ENCODE measurements at places on chromosomes 4 and X.

GRCh38 chr4:158121161-158121579, 51.7 kb downstream of the GASK1B start:
- no peak for DNase-seq

GRCh38 chr4:71487344-71487920, 148.6 kb downstream of the SLC4A4 start:
- no peak for DNase-seq

- no peak for DNase-seq
Measured at GRCh38 chr4:30207389-30207788, 512.8 kb upstream of the PCDH7 start.

- DNase-seq = no peak
Measured at GRCh38 chr4:3781193-3781886, 15.2 kb downstream of the ADRA2C start.

GRCh38 chr4:145881989-145882388, 56.6 kb downstream of the ZNF827 start:
- DNase-seq = no peak

DNA sequence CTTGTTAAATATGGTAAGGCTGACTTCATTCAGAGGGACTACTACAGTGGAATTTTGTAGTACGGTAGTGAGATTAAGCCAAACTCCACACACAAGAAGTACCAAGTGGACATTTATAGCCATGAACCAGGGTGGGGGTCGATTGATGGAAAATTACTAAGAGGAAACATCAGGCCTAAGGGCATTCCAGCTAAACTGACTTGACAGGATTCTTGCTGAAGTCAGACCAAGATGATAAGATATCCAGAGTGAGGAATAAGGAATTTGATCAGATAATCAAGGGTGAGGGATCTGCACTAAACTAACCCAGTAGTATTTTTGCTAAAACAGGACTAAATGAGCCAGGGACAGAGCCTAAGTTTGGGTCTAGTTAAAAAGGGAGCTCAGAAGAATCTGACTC, 597.5 kb downstream of the RPA4 start:
- DNase-seq = no peak

- DNase-seq = no peak
Measured at GRCh38 chr4:68581383-68582338, 5.5 kb upstream of the UGT2B17 start.

DNA sequence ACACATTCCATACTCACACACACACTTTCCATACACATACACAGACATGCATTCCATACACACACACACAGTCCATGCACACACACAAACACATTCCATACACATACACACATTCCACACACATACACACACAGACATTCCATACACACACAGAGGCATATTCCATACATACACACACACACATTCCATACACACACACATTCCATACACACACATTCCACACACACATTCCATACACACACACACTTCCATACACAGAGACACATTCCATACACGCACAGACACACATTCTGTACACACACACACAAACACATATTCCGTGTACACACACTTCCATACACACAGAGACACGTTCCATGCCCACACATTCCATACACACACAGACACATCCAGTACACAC, 14.8 kb downstream of the LINC00632 start:
- DNase-seq = no peak

DNA sequence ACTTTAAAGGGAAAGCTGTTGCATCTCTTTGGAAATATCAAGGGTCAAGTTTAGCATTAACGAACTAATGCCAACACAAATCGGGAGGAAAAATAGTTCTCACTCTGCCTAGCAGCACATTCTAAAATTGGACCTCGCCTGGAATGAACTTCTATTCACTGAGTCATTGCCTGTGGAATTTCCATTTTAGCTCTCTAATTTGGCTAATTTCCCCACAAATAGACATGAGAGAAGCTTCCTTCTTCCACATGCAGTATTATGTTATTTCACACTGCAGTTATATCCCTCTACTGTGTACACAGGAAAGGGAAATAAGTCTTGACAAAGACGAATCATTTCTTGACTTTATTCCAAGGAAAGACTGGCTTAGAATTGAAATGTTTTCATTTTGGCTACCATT, 9.3 kb downstream of the ZXDA start:
- no peak for DNase-seq

- DNase-seq = no peak
Measured at GRCh38 chr4:72302981-72303704, 265.9 kb downstream of the ADAMTS3 start.

- DNase-seq = no peak
Measured at GRCh38 chr4:30802622-30803323, 82.6 kb downstream of the PCDH7 start.

GRCh38 chrX:153669174-153669890, 4.3 kb downstream of the PNCK start:
- no peak for DNase-seq

- no peak for DNase-seq
Measured at GRCh38 chr4:152010710-152011079, 249.9 kb upstream of the GATB start.

- DNase-seq = no peak
Measured at GRCh38 chr4:25310803-25311166, 1.8 kb upstream of the ZCCHC4 start.

DNA sequence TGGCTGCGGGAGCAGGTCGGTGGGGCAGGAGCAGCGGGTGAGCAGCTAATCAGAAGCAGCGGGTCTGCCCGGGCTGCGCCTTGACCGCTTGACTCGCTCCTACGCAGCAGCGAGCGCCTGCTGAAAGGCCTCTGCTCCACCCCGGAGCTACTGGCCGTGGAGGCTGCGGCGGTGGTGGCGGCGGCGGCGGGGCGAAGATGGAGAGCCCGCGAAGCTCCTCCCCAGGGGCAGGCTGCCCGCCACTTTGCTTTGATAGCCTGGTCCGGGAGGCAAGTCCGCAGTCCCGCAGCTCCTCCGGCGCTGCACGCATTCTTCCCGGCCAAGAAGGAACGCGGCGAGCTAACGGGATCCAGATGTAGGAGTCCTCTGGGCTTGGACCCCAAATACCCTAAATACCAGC, 36.7 kb downstream of the PJA1 start:
- DNase-seq = no peak

- no peak for DNase-seq
Measured at GRCh38 chrX:150455215-150455608, 92.1 kb downstream of the MAMLD1 start.

DNA sequence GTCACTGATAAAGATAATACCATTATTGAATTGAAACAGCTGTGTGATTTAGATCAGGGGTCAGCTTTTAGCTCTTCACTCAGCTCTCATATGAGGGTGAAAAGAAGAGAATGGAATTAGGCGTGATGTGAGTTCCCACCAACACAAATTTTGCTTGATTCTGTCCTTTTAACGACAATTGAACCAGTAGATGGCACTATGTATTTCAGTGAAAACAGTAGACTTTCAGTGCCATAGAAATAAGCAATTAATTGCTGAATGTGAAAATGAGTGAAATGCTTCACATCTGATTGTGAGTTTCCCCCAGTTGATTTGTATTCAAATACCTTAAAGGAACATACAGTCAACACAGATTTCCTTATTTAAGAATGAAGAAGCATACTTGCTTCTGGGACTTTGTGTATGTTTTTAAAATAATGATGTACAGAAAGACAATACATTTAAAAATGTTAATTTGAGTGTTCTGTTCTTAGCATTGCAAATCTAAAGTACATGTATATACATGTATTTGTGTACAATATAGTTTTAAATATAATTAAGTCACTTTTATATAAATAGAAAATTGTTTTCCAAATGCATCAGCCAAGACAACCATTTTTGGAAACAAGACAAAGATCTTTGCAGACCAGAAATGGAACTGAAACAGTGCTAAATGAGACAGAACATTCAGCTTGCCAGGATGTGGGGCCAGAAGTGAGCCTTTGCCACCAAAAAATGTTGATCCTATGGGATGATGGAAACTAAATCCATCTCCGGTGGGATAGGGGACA, 178.8 kb downstream of the SNCA start:
- no peak for DNase-seq

DNA sequence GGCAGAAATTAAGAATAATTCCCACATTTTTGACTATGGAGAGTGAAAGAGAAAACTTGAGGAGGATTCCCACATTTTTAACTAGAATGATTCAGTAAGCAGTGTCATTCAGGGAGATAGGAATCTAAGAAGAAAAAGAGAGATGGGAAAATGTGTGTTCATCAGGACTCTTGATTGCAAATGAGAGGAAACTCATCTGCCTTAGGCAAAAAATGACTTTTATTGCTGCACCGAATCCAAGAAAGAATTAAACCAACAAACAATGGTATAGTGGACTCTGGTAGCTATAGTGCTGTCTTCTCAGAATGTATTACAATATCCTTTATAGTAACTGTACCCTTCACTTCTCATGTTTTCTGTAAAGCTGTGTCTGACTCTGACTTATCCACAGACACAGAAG, 15.0 kb upstream of the TMEM144 start:
- no peak for DNase-seq

DNA sequence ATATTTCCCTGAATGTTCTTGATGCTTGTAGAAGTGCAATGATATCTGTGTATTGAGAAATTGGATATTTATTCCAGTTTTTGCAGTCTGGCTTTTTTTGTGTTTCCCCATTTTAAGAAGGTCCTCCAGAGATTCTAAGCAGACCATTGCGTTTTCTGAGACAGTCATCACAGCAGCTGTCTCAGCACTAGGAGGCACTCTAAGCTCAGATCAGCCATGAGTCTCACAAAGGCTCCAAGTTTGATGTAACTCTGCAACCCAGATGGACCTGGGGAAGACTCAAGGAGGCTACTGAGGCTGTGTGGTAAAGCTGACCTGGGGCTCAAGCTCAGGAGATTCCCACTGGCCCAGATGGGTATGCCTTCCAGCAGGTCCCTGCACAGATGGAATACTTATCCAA, 89.3 kb upstream of the CYLC1 start:
- no peak for DNase-seq

GRCh38 chr4:75841641-75842520, 60.4 kb downstream of the PPEF2 start:
- DNase-seq = no peak

- no peak for DNase-seq
Measured at GRCh38 chr4:182973511-182973911, 56.3 kb upstream of the DCTD start.

DNA sequence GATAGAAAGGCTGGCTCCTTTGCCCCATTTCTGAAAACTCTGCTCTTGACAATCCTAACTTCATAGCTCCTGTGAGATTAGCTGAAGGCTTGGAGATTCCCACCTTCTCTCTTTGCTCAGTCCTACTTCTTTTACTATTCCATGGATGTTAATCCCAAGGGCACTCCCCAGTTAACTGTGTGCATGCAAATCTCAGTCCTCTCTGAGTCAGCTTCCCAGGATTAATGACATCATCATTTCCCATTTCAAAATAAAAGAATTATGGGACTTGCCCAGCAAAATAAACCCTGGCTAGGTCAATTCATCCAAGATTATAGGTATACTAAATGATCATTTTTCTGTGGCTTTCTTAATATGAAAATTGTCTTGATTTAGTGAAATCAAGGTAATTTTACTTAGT, 328.6 kb upstream of the NR3C2 start:
- no peak for DNase-seq

DNA sequence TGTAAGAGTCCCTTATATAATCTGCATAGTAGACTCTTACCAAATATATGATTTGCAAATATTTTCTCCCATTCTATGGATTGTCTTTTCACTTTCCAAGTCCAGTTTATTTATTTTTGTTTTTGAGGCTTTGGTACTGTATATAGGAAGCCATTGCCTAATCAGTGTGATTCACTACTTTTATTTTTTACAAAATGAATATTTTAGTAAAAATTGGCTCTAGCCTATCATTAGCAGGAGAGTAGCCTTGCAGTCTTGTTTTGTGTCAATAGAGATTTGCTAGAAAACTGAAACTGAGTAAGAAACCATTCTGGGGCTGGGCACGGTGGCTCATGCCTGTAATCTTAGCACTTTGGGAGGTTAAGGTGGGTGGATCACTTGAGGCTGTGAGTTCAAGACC, 199.9 kb upstream of the MAB21L2 start:
- DNase-seq = no peak

DNA sequence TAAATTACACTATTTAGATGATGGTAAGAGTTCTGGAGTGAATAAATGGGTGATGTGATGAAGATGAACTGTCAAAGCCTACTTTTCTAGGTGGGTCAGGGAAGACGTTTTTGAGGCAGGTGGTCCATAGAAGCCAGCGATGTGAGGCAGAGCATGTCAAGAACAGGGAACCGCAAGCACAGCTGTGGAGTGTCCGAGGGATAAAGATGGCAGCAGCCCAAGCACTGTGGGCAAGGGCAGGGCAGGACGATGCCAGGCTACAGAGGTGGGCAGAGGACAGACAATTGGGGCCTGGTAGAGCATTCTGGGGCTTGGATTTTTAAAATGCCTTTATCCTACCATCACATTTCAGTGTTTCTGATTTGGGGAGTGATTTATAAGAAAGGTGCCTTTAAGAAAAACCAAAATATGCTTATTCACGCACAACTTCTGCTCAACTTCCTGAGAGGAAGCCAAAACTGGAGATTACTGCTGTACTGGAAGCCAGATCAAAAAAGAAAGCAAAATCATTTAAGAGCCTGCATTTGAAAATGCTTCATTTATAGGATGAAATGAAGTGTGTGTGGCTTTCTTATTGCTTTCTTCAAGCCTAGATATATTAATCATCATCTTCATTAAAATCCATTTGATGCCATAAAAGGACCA, 119.0 kb upstream of the WDR17 start:
- DNase-seq = no peak

DNA sequence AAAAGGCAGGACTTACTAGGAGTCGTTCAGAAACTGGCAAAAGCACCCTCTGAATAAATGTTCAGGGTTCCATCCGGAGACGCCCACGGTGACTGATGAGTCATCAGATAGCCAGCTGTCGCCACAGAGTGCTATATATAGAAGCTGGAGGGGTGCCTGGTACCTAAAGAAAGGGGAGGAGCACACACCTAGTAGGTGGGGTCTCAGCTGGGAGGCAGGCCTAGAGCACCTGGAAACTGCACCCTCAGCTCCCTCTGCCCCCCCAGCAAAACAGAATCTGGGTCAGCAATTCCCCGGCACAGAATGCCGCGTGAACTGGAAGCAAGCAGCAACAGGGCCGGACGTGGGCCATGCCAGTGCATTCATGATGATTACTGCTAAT, 242.0 kb downstream of the BCOR start:
- DNase-seq = peak; percentile 79

- DNase-seq = no peak
Measured at GRCh38 chr4:142960867-142961644, 115.0 kb upstream of the INPP4B start.

- no peak for DNase-seq
Measured at GRCh38 chr4:25378437-25378743, 1.3 kb downstream of the ANAPC4 start.

GRCh38 chr4:176782191-176782590, 10.5 kb downstream of the VEGFC start:
- no peak for DNase-seq

GRCh38 chrX:46328133-46328532, 217.1 kb downstream of the ZNF674 start:
- DNase-seq = no peak

- no peak for DNase-seq
Measured at GRCh38 chrX:9466124-9466495, 1.3 kb downstream of the TBL1X start.
